ENCODE measurements at places on chromosomes 12 and 14. TPM values are rescaled to one million over a fixed set of nuclear protein-coding genes. Genes with fewer than 3 reads are reported as not detected.

Gene ISCA2
- total RNA-seq, result 16.7 TPM

Gene NKX2-1
- not detected for total RNA-seq

Gene KRT73
- total RNA-seq, result not detected

- DNase-seq, result no peak
These were observed 603 bp downstream of the PABPN1 start for GRCh38 chr14:23321572-23322547.

Gene PTPRR
- total RNA-seq, result 0.74 TPM

DNA sequence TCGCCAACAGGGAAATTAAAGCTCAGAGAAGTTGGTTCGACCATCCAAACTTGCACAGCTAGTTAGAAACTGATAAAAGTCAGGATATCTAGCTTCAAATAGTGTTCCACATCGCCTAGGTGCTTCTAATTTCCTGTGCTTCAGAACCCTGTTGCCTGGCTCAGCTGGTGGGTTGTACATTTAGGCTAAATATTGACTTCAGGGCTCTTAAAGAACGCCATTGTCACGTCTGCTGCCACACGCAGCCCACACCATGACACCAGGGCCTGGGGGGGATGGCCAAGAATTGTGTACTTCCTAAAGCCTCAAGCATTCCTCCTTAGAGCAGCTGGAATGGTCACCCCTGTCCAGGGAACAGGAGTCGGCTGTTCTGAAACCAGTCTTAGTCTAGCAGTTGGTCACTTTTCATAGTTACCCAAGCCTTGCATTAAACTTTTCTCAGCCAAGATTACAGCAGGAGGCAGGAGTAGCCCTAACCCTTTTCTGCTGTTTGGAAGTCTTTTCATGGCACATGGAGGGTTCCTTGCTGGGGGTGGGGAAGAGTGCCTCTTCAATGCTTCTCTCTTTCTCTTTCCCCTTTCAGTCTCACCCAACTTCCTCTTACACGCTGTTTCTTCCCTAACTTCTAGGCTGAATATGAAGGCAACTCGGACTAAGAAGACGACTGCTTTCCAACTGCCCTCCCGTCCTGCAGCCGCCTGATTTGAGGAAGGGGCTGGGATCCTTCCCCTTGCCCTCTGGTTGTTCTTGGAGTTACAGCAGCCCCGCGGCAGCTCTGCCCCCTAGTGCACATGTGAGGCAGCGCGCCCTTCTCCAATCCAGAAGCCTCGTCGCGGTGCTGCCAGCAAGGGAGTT lies 17.1 kb downstream of the FOS start:
- DNase-seq, result no peak

DNA sequence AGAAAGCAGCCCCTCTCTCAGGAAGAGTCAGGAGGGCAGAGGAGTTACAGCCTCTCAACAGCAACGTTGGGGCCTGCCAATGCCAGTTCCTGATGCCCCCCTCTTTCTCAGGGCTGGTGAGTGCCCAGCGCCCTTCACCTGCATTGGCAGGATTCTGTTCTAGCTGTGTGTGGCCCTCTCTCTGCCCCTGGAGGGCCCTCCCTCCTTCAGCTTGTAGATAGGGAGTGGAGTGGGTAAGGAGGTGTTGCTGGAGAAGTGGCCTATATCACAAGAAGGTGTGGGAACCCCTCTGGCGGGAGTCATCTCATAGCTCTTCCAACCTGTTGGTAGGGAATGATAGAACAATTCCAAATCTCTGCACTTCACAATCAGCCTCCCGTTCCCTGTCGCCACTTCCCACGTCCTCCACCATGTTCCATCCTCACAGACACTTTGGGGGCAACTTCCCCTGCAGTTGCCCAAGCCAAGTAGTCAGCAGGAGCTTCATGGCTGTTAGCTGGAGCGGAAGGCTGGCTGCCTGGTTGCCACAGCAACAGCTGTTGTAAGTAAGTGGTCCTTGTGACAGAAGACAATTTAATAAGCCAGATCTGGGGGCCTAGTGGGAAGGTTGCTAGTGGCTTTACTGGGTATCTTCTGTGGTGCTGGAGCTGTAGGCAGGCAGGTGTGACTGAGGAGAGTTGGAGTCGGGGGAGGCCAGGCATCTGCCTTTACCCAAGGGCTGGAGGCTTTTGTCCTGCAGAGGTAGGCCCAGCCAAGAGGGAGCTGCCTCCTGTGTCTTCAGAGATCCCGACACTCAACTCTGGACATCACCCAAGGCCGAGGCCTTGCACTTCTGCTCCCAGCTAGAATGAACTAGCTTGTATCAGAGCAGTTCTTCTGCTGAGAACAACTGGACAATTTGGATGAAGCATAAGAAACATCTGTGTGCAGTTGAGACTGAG lies 38.4 kb downstream of the GALNT16 start:
- no peak for DNase-seq

- no peak for DNase-seq
These were observed 1091.8 kb upstream of the ATXN7L3B start for GRCh38 chr12:73445658-73446324.

Gene ITGB7
- 0.42 TPM for total RNA-seq

Gene CHPT1
- 29.8 TPM for total RNA-seq

GRCh38 chr12:109624467-109624866 lies 50.9 kb downstream of the MVK start:
- no peak for DNase-seq

DNA sequence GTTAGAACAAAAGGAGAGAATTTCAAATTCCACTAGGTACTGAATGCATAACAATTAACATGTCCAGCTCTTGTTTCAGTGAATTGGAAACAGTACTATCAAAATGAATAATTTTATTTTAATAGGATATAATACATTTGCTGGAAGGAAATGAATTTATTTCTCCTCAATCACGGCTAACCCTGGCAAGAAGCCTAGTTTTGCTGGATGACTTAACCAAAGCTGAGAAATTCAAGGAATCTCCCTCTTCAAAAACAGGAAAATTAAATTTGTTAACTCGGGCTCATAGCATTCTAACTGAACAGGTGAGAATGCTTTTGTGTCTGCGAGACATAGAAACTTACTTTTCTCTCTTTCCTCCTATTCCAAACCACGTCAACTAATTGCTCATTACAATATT lies 163.5 kb upstream of the NEDD1 start:
- DNase-seq, result peak; percentile 44

GRCh38 chr12:79119796-79120195 lies 255.2 kb downstream of the SYT1 start:
- no peak for DNase-seq

All from pulmonary artery endothelial cell (primary cell).